ENCODE measurements at places on chromosomes 5 and 9.

- no peak for DNase-seq
Measured at GRCh38 chr9:104882566-104882965, 45.4 kb downstream of the ABCA1 start.

GRCh38 chr9:28105001-28105400, 531.7 kb upstream of the C9orf72 start:
- DNase-seq = no peak

DNA sequence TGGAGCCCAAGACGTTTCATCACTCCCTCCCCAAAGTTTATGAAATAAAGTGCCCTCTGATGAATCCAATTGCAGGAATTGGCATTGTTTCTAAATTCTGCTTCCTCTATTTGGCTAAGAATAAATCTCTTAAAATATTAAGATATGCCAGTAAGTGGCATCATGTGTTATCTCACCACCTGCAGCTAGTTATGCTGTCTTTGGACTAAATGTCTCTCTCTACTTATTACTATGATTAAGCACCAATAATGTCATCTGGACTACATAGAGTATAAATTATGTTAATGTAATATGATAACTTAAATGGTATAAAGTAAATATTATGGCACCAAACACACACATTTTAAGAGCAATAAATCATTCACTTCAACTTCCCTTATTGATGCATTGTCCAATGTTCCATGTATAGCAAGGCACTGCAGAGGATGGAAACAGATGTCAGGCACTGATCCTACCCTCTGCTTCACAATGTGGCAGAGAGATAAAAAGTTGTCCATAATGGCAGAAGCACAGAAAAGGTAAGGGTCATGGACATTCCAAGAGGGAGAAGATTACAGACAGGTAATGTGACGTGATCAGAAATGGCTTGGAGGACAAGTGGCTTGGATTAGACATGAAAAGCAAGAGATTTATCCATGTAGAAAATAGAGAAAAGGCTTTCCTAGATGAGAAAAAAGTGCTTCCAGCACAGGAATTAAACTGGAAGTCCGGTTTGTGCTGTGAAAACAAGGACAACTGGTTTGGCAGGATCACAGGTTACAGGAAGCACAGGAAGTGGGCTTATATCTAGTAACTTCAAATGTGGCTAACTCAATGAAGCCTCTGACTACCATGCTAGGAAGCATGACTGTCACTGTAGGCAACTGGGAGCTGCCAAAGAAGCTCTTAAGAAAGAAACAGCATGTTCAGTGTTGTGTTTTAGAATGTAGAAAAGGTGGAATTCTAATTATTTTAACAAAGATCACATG, 26.7 kb downstream of the MARCHF11 start:
- no peak for DNase-seq

DNA sequence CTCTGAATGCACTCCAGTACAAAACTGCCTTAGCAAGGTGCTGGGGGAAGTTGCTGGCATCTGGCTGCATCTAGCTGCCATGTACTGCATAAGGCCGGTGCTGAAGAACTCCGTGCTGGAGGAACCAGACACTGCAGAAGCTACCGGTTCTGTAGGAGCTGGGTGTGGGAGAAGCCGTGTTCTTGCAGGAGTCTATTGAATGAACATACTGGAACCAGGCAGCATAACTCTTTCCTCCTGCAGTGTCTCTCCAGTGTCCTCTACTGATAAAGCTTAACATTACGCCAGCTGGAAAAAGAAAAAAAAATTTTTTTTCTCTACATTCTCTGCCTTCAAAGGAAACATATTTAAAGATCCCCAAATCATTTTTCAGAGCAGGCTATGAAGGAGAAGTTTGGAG, 38.5 kb downstream of the VPS13A start:
- DNase-seq = no peak

GRCh38 chr9:128913048-128913900, 7.5 kb upstream of the PHYHD1 start:
- DNase-seq = no peak

All from stimulated activated CD8-positive, alpha-beta memory T cell treated with anti-CD3 and anti-CD28 coated beads, Interleukin-12 subunit alpha, Interleukin-12 subunit beta, amount 100 ng/mL, for 1 hour (primary cell).